ENCODE measurements at places on chromosomes 6 and 20.

DNA sequence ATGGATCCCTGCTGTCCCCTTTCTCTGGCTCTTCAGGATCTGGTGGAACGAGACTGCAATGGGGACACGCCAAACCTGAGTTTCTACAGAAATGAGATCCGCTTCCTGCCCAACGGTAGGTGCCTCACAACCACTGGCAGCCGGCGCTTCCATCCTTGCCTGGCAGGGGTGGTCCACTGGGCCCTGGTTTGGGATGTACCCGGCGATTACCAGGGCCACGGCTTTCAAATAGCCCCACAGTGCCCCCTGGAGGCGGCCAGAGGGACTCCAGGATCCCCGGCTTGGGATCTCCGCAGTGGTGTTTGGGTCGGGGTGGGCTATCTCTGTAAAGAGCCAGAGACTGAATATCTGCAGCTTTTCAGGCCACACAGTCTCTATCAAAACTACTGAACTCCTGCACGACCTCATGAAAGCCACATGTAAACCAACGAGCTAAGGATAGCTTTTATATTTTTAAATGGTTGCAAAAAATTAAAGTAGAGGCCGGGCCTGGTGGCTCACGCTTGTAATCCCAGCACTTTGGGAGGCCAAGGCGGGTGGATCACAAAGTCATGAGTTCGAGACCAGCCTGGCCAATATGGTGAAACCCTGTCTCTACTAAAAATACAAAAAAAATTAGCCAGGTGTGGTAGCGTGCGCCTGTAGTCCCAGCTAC lies 3.7 kb downstream of the OGFR start:
- DNase-seq: peak; percentile 58

DNA sequence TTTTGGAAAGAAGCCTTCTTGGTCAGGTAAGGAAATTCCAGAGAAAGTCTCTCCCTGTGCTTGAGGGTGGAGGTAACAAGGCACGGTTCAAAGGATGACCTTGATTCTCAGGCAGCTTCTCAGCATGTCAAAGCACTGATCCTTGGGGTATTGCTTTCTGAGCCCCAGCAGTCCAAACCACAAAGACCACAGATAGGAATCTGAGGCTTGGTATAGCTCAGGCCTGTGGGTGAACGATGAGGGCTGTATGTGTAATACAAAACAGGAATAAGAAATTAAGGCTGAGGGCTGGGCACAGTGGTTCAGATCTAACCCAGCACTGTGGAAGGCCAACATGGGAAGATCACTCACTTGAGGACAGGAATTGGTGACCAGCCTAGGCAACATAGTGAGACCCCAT lies 70.2 kb upstream of the SLC22A1 start:
- DNase-seq: no peak

- no peak for DNase-seq
Observed at GRCh38 chr20:15380770-15381169, 1043.4 kb upstream of the FLRT3 start.

DNA sequence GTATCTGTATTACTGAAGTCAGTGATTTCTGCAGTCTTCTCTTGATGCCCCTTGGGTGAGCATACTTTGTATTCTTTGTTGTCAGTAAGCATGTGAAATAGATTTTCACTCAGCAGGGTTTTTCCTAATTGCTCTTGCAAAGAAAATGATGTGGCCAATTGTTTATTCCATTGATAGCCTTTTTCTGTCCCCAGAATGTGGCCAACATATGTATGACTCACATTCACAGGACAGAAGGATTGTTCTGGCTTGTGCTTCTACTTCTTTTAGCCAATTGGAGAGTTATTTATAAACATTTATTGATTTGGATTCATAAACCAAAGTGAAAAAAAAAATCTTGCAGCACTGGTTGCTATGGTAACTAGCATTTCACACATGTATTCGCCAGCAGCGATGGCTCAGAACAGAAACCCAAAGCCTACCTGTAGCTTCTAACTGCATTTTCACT lies 54.4 kb upstream of the RBM24 start:
- no peak for DNase-seq

DNA sequence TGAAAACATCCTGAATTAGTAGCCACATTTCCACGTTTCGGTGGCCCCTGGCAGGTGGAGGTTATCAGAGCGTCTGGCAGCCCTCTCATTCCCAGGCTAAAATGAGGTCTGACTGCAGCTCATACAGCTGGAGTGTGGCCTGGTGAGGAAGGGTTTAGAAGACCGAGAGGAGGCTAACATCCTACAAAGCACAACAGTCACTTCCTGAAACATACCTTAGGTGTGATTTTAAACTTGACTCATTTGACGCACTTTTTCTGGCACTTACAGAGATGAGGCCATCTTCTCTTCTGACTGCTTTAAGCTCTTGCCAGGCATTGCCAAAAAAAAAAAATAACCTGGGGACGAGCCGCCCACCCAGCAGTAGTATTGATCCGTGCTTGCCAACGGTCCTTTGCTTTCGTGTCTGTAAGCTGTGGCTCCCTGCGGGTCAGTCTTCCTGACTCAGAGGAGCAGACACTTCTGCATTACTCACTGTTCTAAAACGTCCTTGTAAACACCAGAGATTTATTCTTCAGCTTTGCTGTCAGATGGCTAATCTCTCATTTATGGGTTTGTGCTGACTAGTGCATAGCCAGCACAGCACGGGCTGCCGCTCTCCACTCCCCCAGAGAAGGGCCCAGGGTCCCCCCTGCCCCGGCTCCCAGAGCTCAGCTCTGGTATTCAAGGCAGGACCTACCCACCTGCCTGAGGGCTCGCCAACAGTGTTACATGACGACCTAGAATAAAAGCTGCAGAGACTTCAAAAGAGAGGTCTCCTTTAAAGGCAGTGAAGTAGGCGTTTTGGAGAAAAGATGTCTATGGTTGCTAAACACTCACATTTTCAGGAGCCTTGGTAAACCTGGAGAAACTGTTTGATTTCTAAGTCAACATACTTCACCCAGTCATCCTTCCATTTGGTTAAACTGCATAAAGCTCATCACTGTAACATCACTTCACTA lies 78.5 kb upstream of the FRMD1 start:
- no peak for DNase-seq
